Adipocyte (in vitro differentiated cells): ENCODE measurements at places on chromosomes 12 and 14.
A peak's percentile ranks its signal among the peaks of the same experiment; 100 is the strongest.

GRCh38 chr12:2691006-2691344, 103.8 kb upstream of the FKBP4 start:
- DNase-seq: no peak

- DNase-seq: no peak
Measured at GRCh38 chr14:70890826-70891659, 16.2 kb upstream of the PCNX1 start.

GRCh38 chr12:17778242-17778641, 311.8 kb downstream of the RERGL start:
- no peak for DNase-seq

DNA sequence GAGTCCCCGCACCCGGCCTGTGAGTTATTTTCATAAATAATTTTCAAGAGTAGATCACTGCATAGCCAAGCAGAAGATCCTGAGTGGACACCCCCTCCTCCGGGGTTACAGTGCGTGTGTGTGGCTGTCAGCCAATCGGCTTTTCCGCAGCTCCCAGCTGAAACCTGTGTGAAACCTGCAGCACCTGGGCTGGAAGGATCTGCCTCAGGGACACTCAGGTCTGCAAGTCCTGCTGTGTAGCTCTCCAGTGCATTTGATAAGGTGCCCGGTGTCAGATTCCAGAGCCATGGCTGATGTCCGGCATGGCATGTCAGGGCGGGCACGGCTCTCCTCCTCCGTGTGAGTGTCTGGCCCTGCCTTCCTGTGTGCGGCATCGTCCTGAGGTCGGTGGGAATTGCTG, 124.8 kb downstream of the GLT1D1 start:
- DNase-seq: no peak

DNA sequence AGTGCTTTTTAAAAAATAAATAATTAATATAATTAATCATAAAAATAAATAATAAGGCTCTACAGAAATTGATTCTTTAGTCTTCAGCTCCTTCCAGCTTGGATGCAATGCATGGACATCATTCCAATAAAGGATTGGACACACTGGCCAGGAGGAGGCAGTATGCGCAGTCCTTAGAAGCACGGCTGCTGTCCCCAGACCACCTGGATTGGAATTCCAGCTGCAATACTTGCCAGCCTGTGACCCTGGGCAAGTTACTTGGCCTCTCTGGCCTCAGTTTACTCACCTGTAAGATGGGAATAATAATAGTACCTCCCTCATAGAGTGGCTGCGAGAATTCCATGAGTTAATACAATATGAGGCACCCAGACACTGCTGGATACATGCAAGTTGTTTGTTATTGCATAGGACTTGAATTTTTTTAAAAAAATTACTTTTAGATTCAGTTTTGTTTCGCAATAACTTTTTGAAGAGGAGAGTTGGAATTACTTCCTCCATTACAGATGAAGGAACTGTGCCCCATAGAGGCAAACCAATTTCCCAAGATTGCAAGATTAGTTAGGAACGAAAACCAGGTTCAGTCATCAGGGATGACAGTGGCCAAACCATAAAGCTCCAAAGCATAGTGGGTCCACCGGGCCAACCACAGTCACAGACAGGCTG, 12.2 kb downstream of the RPH3A start:
- DNase-seq: no peak

- peak; percentile 48 for DNase-seq
Measured at GRCh38 chr12:20602641-20603391, 92.3 kb upstream of the SLCO1C1 start.

- DNase-seq: no peak
Measured at GRCh38 chr12:31387466-31387865, 61.5 kb upstream of the SINHCAF start.

DNA sequence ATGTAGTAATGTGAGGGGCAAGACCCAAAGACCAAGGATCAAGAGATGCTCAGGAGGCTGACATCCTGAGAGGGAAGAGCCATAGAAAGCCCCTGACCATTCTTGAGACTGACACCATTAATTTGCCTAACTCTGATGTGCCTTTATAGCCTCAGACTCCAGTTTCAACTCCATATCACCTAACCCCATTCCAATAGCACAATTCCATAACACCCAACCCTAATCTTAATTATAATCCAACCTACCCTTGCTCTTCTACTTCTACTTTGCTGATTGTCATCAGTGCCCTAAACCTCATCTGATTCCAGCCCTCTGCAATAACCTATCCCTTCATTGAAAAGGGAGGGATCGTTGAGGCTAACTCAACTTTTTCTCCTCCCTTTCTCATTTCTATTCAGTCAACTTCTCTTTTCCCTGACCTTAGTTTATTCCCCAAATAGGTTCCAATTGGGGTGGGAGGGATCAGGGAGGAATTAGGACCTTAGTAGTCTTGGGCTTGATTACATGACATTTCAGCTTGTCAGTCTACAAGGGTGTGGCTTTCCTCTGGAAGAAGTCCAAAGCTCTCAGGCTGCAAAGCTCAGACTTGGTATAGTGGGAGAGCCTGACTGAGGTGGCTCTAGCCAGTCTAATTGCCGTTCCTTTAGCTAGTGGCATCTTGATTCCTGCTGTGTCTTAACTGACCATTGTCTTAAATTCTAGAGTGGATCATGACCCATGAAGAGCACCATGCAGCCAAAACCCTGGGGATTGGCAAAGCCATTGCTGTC, 3.1 kb downstream of the PFKM start:
- DNase-seq: no peak

DNA sequence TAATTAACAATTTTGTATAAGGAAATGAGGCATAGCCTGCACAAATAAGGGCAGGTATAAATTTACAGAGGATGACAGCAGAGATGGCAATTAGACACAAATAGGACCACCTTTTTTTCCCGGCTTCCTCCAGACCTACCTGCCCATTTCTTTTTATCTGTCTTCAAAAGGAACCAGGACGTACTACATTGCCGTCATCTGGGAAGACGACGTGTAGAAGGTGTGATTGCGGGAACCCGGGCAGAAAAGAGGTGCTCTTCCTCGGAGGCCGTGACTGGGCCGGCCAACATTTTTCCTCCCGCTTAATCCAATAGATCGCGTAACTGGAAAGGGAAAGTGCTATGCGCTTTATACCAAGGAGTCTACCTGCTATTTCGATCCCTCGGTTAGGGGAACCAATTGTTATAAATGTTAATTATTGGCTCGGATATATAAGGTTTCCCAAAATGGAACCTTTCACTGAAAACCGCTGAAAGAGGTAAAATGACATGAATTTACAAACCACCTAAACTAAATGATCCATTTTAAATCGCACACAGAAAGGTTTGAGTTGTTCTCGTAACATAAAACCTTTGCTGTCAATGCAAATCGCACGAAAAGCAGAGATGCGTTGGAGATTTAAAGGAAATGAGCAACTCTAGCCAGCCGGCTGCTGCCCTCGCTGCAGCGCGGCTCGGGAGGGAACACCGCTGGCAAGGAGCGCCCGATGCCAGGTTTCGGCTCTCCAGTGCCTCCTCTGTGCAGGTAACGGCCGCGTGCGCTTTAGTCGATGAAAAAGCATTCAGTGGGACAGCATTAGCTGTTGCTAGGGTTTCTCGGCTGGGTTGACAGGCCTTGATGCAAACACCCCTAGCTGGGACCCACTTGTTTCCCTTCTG, 2.8 kb upstream of the SIX1 start:
- no peak for DNase-seq

DNA sequence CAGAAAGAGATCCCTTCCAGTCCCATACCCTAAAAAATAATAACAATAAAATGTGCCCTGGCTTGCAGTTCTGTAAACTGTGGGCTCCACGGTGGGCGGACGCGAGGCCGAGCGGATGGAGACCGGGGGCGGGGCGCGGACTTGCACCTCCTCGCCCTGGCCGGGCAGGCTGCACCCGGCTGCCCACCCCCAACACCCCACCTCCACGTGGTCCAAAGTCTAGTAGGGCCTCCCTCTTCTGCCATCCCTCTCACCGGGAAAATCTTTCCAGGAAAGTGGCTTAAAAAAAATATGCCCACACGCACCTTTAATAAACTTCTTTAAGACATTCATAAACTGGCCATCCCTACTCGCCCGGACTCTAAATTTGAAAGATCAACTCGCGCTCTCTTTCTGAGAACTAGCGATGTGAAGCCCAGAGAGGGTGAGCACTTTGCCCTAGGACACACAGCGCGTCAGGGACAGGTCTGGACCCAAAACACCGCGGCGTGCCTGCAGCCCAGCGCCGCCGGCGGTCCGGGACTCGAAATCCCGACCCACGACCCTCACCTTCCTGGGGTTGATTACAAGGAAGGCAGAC, 1.9 kb upstream of the BCL11B start:
- no peak for DNase-seq

DNA sequence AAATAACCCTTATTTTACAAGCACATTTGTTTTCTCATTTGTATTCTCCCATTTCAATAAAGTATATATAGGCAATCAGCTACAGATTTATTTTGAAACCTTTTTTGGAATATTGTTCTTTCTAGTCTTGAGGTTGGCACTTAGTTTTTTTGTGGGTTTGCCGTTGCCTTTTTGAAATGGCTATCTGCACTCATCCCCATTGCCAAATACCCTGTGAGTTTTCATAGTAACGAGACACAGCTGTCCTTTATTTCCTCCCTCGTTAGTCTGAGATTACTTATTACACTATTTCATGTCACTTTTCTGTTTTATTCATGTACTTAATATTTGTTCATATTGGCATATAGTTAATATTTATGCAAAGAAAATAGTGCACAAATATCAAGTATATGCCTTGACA, 1104.0 kb downstream of the SLC6A15 start:
- DNase-seq: no peak

GRCh38 chr12:101074940-101075680, 134.9 kb downstream of the SLC5A8 start:
- no peak for DNase-seq

DNA sequence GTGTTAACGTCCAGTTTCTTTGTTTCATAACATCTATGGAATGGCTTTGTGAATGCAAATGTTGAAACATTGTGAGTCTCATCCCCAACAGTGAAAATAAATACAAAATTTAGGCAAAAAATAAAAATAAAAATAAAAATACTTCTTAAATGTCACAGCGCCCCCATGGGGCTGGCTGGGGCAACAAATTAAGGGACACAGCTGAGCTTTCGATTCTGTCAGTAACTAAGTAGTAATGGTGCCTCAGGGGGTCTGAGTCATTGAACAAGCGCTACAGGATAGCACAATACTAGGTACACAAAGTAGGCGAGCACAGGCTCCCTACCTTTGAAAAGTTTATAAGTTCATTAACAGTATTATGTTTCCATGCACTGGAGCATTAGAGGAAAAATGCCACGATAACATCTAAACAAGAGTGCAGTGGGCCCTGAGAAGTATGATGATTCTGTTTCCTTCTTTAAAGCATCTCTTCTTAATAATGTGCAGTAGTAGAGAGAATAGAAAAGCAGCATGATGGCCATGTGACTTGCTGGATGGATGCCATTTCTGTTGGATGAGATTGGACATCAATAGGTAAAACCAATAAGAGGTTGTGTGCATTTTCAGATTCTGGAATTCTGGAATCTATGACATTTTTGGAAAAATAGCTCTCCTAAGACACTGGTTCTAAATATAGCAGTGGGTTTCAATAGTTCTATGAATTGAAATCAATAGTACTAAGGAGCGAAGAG, 667.2 kb downstream of the DIO2 start:
- DNase-seq: peak; percentile 24

GRCh38 chr12:123954647-123955350, 17.8 kb downstream of the CCDC92 start:
- DNase-seq: no peak

DNA sequence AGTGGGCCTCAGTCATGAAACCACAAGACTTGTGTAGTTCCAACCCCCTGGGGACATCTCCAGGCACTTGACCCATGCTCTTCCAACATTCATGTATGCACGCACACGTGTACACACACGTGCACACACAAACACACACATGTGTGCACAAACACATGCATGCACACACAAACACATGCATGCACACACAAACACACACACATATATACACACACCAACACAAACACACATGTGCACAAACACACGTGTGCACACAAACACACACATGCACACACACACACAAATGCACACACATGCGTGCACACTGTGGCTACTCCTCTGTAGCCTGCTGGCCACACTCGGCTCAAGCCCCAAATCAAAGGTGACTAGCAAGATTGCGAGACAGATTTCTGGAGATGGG, 22.8 kb downstream of the BDKRB2 start:
- DNase-seq: no peak

GRCh38 chr12:75565795-75566194, 54.4 kb upstream of the KRR1 start:
- no peak for DNase-seq

GRCh38 chr12:2113119-2113912, 60.5 kb downstream of the CACNA1C start:
- DNase-seq: no peak

DNA sequence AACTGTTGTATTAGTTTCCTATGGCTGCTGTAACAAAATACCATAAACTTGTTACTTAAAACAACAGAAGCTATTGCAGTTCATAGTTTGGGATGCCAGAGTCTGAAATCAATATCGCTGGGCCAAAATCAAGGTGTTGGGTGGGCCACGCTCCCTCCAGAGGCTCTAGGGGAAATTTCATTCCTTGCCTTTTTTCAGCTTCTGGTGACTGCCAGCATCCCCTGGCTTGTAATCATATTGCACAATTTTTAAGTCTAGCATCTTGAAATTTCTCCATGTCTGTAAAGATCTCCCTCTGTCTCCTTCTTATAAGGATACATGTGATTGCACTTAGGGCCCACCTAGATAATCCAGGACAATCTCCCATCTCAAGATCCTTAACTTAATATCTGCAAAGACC, 48.8 kb upstream of the GARIN6 start:
- DNase-seq: no peak

GRCh38 chr14:78319887-78320635, 149.9 kb downstream of the NRXN3 start:
- DNase-seq: no peak

GRCh38 chr12:92871116-92871515, 58.0 kb downstream of the EEA1 start:
- peak; percentile 28 for DNase-seq

DNA sequence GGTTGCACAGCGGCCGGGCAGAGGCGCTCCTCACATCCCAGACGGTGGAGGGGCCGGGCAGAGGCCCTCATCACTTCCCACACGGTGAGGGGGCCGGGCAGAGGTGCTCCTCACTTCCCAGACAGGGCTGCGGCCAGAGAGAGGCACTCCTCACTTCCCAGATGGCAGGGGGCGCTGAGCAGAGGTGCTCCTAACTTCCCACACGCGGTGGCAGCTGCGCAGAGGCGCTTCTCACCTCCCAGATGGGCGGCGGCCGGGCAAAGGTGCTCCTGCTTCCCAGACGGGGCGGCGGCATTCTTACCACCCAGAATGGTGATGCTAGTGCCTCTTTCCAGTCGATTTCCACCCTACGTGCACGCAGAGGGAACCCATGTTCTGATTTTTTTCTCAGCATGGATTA, 304.4 kb downstream of the RGS6 start:
- no peak for DNase-seq

GRCh38 chr12:52896190-52897100, 8.4 kb downstream of the KRT8 start:
- DNase-seq: no peak

DNA sequence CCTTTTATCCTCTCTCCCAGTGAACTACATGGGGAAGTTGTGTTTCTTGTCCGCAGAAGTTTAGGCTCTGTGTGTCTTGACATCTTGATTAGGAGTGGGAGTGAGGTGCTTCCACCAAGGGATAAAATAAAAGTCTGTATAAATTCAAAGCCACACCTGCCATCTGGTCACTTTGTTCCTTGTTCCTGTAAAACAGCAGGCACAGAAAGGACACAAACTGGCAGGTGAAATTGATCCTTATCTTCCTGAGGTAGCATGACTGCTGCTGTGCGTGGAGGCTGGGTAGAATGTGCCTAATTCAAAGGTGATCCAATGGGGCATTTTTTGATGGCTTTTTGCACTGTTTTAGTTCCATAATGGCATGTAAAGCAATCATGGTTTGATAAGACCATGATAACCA, 104.3 kb upstream of the KITLG start:
- no peak for DNase-seq
